ENCODE measurements at places on chromosomes 2 and 18.

GRCh38 chr2:189350540-189351209 is 90.6 kb upstream of the WDR75 start:
- DNase-seq, result no peak

DNA sequence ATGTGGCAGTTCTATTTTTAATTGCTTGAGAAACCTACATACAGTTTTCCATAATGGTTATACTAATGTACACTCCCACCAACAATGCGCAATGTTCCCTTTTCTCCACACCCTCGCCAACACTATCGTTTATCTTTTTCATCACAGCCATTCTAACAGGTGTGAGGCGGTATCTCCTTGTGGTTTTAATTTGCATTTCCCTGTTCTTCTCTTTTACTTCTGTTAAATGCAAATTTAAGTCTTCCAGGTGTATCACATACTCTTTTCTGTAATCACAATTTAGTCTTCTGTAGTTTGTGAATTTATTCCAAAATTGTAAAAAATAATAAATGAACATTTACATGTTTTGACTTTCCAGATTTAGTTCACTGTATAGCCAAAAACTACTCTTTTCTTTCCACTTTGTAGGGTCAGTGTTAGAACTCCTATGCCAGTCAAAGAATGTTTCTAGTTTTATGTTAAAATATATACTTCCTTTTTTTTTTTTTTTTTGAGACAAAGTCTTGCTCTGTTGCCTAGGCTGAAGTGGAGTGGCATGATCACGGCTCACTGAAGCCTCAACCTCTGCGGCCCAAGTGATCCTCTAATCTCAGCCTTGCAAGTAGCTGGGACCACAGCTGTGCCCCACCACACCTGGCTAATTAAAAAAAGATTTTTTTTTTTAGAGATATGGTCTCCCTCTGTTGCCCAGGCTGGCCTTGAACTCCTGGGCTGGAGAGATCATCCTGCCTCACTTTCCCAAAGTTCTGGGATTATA is 15.4 kb upstream of the ACYP2 start:
- no peak for DNase-seq

- DNase-seq, result no peak
These were observed 45.6 kb upstream of the NEDD4L start for GRCh38 chr18:57998461-57998860.

- no peak for DNase-seq
These were observed 1069.3 kb upstream of the CNTNAP5 start for GRCh38 chr2:122955776-122956175.

GRCh38 chr18:74524097-74524496 is 10.2 kb upstream of the CNDP1 start:
- no peak for DNase-seq

DNA sequence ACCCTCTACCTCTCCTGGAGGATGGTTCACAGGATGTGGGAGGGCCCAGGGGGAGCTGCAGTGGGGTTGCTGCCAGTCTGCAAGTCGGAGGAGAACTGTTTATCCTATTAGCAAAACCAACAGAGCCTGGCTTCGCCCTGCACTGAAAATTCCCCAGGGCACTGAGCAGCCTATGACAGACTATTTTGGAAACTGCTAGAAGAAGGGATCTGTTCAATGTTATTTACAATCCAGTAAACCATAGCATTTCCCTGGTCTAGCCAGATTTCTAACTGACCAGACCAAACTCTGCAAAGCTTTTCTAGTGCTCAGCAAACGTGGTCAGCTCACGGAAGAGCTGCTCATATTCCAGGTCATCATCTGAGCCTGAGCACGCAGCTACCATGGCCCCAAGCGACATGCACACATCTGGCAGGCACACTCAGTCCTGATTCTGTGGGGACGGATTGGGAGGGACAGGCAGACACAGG is 64.8 kb upstream of the PID1 start:
- no peak for DNase-seq

DNA sequence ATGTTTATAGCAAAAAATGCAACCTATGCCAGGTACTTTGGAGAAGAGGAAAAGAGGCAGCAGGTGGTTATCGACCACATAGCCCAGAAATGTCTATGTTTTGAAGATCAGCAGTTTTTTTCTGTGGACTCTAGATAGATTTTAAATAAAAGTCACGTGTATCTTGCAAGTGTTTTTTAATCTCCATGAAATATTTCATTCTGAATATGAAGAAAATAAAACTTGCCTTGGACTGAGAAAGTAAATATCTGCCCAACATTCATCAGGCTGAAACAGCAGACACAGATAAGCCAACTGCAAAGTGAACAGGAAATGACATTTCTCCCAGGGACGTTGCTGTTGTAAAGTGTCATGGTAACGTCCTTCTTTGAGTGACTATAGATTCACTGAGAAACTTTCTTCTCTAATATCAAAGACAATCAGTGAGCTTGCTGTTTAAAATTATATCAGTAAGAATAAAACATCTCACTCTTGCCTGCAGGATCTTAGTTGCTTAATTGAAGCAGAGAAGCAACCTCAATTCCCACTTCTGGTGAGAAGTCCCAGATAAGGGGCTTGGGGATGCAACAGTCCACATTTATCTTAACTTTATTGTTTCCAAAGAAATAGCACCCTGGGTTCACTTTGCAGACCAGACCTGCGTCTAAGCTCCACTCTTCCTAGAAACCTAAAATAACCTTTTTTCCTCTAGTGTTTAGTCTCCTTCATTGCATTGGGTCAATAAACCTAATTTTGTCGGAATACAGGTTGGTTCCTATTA is 6.3 kb downstream of the MYOM1 start:
- no peak for DNase-seq

DNA sequence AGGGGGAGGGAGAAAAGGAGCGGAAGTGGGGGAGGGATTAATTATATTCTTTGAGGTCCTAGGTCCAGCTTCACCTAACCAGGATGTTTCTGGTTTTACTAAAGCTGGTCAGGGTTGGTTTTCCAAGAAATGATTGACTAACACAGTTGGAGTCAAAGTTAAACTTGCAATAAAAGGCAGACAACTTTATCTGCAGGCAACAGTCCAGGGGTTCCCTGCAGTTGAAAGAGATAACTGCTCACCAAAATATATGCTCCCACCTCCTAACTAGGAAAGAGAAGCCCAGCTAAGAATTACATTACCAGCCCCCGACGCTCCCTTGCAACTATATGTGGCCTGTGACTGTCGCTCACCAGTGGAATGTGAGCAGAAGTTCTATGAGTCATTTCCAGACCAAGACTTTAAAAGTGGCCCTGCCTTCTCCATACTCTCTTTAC is 140.0 kb upstream of the PKDCC start:
- DNase-seq, result no peak

- DNase-seq, result no peak
These were observed 213.0 kb downstream of the RNF152 start for GRCh38 chr18:61679836-61680235.

- DNase-seq, result no peak
These were observed 300.2 kb downstream of the CDCA7 start for GRCh38 chr2:173654896-173655265.

DNA sequence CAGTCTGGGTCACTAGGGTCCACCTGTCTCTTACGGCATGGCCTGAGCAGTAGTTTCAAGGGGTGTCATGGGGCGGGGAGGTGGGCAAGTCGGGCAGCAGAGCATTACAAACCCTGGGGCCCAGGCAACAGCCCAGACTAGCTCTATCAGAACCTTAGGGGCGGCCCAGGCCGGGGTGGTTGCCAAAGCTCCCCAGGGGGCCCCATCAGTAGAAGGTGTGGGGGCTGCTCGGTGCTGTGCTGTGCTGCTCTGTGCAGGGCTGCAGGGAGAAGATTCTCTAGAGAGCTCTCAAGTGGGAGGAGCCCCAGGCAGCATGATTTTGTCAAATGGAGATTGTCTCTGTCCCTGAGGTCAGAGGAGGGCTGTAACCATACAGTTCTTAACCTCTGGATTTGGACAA is 36.4 kb upstream of the SLC14A1 start:
- DNase-seq, result no peak

GRCh38 chr18:79933765-79934164 is 17.7 kb downstream of the SLC66A2 start:
- no peak for DNase-seq

DNA sequence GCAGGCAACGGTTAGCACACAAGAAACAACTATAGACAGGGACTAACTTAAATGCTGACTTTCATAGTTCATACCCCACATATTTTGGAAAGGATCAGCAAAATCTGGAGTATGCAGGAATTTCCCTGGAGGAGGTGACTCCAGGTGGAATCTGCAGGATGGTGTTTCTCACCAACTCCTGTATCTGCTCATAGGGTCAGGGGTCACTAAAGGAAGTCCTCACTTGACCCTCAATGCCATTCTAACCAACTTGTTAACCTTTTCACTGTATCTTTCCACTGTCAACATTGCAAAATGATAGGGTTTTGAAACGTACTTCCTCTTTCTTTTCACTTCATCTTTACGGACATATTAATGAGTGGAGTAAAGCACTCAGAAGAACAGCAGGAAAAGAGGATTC is 207.0 kb upstream of the CXCR4 start:
- DNase-seq, result no peak

- DNase-seq, result no peak
These were observed 82.4 kb upstream of the PDE1A start for GRCh38 chr2:182509216-182509615.

DNA sequence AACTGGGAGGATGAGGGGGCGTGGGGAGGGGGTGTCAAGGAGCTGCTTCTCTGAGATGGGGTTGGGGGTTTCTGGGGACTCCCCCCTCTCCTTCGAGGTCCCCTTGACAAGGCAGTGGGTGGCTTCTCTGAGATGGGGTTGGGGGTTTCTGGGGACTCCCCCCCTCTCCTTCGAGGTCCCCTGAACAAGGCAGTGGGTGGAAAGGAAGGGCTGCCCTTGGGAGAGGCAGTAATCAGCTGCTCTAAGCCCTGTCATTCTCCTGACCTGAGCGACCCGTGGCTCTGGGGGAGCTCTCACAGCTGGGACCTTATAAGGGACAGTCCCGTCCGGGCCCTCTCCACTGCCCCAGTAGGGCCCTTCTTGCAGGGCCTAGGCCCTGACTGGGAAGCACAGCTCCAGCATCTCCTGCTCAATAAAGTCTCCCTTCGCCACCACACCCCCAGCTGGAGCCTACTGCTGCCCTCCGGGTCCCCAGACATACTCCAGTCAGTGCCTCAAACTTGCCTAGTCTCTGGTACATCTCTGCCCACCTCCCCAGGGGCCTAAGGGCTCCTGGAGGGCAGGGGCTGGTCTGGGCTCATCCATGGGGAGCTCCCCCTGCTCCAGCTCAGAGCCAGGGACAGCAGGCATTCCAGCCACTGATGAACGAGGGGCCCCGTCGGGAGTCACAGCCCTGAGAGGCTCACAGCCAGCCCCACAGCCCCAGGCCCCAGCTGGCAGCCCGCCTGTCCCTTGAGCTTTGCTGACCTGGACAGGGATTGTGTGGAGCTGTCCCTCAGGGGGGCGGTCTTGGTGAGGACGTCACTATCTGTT is 2.8 kb downstream of the GAREM2 start:
- no peak for DNase-seq

- no peak for DNase-seq
These were observed 423.2 kb downstream of the TGIF1 start for GRCh38 chr18:3873211-3873610.

GRCh38 chr2:225756198-225756597 is 356.7 kb downstream of the NYAP2 start:
- no peak for DNase-seq

DNA sequence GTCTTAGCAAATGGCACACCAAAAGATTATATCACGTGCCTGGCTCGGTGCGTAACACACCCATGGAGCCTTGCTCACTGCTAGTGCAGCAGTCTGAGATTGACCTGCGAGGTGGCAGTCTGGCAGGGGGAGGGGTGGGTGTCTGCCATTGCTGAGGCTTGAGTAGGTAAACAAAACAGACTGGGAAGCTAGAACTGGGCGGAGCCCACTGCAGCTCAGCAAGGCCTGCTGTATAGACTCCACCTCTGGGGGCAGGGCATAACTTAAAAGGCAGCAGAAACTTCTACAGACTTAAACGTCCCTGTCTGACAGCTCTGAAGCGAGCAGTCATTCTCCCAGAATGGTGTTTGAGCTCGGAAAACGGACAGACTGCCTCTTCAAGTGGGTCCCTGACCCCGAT is 55.9 kb upstream of the FSHR start:
- DNase-seq, result no peak

DNA sequence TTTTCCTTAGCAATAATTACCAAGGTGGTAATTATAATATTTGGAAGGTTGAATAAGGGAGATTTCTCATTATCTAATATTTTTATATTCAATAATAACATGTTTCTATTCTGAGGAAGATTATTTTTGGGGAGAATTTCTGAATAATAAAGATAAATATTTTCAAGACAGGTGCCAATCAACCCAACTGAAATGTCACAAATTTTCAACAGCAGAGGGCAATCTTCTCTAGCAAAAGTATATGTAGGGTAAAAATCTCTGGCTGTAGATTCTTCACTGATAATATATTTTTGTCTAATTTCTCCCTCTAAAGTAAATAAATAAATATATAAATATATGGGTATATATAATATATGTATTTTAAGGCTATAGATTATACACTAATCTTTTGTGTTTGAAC is 1187.2 kb upstream of the CRIM1 start:
- no peak for DNase-seq

- no peak for DNase-seq
These were observed 77.1 kb upstream of the B3GNT7 start for GRCh38 chr2:231318436-231318835.

GRCh38 chr2:198628596-198628995 is 824.2 kb downstream of the PLCL1 start:
- DNase-seq, result no peak

All from COLO829 (cell line).